ENCODE measurements at places on chromosomes 2 and 18.

GRCh38 chr2:197238043-197238365 is 72.6 kb downstream of the ANKRD44 start:
- DNase-seq, result no peak

- no peak for DNase-seq
Measured at GRCh38 chr2:61014763-61015162, 2.8 kb upstream of the PEX13 start.

- DNase-seq, result no peak
Measured at GRCh38 chr2:96118698-96119388, 2.5 kb upstream of the ADRA2B start.

GRCh38 chr18:74613381-74613780 is 15.7 kb downstream of the ZNF407 start:
- no peak for DNase-seq

- DNase-seq, result no peak
Measured at GRCh38 chr2:32941944-32942690, 4.6 kb upstream of the LTBP1 start.

DNA sequence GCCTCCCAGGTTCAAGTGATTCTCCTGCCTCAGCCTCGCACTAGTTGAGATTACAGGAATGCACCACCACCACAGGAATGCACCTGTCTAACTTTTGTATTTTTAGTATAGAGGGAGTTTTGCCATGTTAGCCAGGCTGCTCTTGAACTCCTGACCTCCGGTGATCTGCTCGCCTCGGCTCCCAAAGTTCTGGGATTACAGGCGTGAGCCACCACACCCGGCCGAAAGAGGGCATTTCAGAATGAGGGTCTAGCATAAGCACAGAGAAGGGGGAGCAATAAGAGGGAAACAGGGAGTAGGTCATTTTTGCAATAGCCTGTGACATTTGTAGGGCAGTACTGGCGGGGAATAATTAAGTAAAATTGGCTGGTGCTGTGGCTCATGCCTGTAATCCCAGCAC is 1.9 kb upstream of the SPAST start:
- DNase-seq, result no peak

GRCh38 chr2:168356477-168356835 is 99.6 kb upstream of the CERS6 start:
- DNase-seq, result no peak

- DNase-seq, result no peak
Measured at GRCh38 chr18:79625195-79625923, 54.2 kb upstream of the CTDP1 start.

GRCh38 chr2:144330951-144331673 is 188.8 kb downstream of the ZEB2 start:
- no peak for DNase-seq

GRCh38 chr2:85130407-85130806 is 2.8 kb upstream of the TCF7L1 start:
- DNase-seq, result no peak

GRCh38 chr18:51337406-51337805 is 139.9 kb upstream of the MEX3C start:
- DNase-seq, result no peak

GRCh38 chr2:143801561-143801960 is 672.3 kb downstream of the ARHGAP15 start:
- no peak for DNase-seq

DNA sequence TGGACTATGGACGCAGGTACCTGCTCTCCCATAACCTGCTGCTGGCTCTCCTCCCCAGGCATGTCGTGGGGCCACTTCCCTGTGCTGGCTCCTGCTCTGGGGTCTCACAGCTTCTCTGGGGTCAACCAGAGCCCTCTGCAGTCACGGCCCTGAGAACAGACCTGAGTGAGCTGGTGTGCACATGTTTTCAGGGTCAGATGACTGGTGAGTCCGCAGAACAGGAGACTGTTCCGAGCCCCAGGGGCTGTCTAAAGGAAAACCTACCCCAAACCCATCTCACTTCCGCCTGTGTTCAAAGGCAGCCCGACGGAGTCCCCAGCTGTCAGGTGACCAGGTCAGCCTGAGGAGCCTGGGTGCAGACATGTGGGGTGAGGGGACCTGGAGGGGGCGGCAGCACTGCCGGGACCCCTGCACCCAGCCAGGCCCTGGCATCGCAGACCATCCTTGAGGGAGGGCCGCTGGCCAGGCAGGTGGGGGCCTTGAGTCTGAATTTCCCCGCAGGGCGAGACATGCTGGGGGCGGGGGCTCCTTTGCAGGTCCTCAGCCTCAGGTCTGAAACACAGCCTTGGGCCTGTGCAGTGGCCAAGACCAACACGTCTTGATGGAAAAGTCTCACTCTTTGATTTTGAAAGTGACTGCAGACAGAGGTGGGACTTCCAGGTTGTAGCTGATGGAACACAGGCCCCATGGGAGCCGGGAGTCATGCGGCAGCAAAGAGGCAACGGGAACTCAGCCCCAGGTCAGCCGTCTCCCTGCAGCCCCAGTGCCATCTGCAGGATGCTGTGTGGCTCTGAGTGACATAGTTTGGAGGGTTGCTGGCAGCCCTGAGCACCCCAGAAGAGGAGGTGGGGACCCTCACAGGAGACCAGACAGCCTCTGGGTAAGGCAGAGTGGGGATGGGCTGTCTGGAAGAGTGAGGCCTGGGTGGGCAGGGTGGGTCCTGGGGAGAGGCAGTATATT is 65.3 kb downstream of the TWIST2 start:
- DNase-seq, result no peak
